Renal cortical epithelial cell (primary cell): ENCODE measurements at places on chromosomes 12 and 14. TPM values are rescaled to one million over a fixed set of nuclear protein-coding genes. Genes with fewer than 3 reads are reported as not detected.

DNA sequence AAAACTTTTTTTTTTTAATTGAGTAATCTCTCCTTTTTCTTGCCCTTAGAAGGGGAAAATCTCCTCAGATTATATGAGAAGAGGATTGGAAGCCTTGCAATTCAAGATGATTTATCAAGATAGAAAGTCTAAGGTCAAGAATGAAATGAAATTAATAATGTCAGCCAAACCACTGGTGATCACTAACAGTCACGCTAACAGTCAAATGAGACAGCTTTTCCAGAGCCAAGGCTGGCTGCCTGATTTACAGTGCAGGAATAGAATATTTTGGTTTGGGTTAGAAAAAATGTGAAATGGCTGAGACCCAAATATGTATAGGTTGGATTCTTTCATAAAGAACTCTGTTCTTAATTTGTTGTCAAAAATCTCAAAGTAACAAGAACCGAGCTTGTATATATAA, 204.3 kb downstream of the PPM1H start:
- no peak for DNase-seq

DNA sequence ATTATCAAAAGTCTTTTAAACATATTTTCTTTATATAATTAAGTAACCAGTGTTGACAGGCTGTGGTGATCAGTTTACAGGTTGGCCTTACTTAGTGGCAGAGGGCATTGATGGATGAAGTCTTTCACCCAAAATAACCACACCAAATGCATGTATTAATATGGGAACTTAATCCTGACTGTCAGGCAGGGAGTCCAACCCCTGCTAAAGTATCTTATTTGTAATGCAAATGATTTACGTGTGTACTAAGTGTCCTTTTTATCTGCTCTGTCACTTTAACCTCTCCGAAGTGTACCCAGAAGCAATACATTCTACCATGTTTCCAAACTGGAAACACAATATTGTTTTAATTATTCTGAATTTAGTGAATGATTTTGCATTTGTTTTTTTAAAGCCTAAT, 1.4 kb downstream of the MYBPC1 start:
- no peak for DNase-seq

- DNase-seq, result peak; percentile 8
Observed at GRCh38 chr14:27242874-27243273, 645.0 kb upstream of the NOVA1 start.

- DNase-seq, result no peak
Observed at GRCh38 chr12:49231878-49232655, 32.8 kb upstream of the TUBA1C start.

DNA sequence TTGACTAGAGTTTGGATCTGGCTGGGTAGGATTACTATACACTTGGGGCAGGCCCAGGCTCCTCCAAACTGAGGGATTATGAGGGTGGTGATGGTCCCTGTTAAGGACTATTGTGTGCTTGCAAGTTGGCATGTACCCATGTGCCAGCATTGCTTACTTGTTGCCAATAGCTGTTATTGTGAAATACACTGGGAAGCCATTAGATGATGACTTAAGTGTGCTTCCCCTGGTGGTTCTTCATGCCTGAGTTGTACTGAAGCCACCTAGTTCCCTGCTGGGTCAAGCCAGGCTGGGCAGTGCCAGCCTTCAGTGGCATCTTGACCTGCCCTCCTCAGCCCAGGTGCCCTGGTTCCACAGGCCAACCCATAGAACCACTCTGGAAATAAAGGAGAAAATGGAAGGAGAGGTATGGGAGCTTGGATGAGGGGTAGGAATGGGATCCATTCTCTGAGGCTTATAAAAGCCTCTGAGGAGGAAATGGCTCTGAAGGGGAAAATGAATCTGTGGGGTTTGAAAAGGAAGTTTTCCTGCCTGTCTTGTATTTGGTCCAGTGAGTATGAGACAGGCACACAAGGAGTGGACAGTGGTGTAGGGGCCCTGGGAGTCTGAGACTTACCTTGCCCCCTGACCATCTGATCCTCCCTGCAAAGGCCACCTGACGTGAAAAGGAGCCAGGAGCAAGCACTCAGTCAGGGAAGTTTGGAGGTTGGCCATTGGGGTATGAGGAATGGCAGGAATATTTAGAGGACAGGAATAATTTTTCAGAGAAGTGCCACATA, 724 bp downstream of the LTB4R start:
- DNase-seq, result peak; percentile 92

GRCh38 chr12:64946132-64946829, 121.8 kb downstream of the TBC1D30 start:
- DNase-seq, result no peak

- DNase-seq, result no peak
Observed at GRCh38 chr14:104039214-104039613, 46.3 kb upstream of the ASPG start.

DNA sequence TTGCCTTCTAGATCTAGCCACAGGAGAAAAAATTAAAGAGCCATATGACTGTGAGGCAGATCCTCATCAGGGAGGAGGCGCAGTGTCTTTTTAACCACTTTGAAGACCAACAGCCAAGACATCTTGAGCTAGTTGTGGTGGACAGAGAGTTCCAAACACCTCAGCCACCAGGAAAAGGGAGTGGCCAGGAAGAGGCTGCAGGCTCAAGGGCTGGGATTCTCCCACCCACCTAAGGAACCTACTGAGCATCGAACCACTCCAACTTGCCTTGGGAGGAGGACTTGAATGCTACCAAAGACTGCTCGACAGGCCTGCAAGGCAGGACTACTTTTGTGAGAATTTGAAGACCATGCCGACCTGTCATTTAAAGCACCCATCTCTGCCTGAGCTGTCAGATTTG, 14.5 kb upstream of the MDM2 start:
- DNase-seq, result no peak

DNA sequence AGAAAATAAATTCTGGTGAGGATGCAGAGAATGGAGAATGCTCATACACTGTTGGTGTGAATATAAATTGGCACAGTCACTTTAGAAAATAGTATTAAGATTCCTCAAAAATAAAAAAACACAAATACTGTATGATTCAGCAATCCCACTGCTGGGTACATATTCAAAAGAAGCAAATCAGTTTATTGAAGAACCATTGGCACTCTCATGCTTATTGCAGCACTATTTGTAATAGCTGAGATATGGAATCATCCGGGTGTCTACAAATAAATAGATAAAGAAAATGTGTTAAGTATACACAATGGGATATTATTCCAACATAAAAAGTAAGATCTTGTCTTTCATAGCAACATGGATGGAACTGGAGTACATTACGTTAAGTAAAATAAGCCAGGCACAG, 579.4 kb upstream of the SEL1L start:
- DNase-seq, result no peak

- peak; percentile 15 for DNase-seq
Observed at GRCh38 chr12:124881123-124881522, 17.5 kb upstream of the SCARB1 start.

The JPH4 gene
- total RNA-seq, result not detected in 2 replicates

The ANKS1B gene
- 5.6 and 6.9 TPM in 2 replicates for total RNA-seq
